ENCODE measurements at places on chromosomes 12 and 14. TPM values are rescaled to one million over a fixed set of nuclear protein-coding genes. Genes with fewer than 3 reads are reported as not detected.

CCDC63 gene
- not detected for total RNA-seq

PMCH gene
- not detected for total RNA-seq

ABCD2 gene
- total RNA-seq, result 8.5 TPM

CIROP gene
- not detected for total RNA-seq

TMEM179 gene
- not detected for total RNA-seq

HCAR3 gene
- total RNA-seq, result 0.12 TPM

IQSEC3 gene
- 1.3 TPM for total RNA-seq

IGF1 gene
- 6.4 TPM for total RNA-seq

TRPV4 gene
- 0.25 TPM for total RNA-seq

C12orf54 gene
- not detected for total RNA-seq

TAS2R19 gene
- total RNA-seq, result 0.77 TPM

FAM222A gene
- 25.7 TPM for total RNA-seq

CNTN1 gene
- 0.57 TPM for total RNA-seq

IFI27L2 gene
- 41.1 TPM for total RNA-seq

P2RX2 gene
- not detected for total RNA-seq

ZNF664 gene
- total RNA-seq, result 85.2 TPM

TPCN1 gene
- 145 TPM for total RNA-seq

DNA sequence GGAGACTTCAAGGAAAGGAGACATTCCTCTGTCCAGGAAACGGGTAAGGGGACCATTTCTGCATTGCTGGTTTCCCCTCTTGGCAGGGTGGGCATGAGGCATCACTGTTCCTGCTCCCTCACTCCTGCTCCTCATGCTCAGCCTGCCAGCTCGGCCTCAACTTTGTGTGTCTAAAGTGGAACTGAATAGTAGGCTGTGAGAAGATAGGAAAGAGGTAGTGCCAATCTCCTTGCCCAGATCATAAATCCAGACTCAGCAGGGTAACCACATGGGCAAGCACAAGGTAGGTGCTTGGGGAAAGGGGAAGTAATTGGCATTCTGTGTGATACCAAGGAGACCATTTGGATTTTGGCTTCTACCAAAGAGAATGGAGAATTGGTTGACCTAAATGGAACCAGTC is 2.6 kb downstream of the LTB4R start:
- no peak for DNase-seq

DNA sequence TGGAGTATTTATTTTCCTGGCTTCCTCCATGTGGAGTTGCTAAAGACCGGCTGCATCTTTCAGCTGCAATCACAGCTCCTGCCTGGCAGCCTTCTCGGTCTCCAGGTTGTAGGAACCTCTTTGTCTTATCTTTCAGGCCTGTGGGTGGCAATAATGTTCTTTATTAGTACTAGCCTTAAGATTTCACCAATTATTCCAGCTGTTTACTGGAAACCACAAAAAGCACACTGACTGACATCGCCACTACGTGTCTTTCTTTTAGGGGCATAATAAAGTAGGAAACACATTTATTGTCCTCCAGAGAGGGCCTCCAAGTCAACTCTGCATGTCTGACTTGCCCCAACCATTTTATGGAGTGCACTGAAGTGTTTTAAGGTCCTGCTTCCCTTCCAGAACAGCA is 1116.5 kb upstream of the TMEM132C start:
- DNase-seq, result no peak

GRCh38 chr12:65510584-65511050 is 232.1 kb downstream of the MSRB3 start:
- DNase-seq, result peak; percentile 60

DNA sequence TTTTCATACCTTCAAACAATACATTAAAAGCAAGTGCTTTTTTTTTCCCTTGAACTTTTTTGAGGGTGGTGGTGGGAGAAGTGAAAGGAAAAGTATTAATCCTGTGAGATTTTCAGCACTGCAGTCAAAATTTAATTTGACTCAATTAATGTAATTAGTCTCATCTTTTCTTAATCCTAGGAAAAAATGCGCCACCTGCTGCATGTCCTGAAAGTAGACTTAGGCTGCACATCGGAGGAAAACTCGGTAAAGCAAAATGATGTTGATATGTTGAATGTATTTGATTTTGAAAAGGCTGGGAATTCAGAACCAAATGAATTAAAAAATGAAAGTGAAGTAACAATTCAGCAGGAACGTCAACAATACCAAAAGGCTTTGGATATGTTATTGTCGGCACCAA is 52.2 kb downstream of the SPATA7 start:
- no peak for DNase-seq

GRCh38 chr14:52354242-52354641 is 40.1 kb downstream of the PTGER2 start:
- DNase-seq, result no peak

GRCh38 chr12:131844656-131845055 is 16.5 kb downstream of the MMP17 start:
- DNase-seq, result no peak

DNA sequence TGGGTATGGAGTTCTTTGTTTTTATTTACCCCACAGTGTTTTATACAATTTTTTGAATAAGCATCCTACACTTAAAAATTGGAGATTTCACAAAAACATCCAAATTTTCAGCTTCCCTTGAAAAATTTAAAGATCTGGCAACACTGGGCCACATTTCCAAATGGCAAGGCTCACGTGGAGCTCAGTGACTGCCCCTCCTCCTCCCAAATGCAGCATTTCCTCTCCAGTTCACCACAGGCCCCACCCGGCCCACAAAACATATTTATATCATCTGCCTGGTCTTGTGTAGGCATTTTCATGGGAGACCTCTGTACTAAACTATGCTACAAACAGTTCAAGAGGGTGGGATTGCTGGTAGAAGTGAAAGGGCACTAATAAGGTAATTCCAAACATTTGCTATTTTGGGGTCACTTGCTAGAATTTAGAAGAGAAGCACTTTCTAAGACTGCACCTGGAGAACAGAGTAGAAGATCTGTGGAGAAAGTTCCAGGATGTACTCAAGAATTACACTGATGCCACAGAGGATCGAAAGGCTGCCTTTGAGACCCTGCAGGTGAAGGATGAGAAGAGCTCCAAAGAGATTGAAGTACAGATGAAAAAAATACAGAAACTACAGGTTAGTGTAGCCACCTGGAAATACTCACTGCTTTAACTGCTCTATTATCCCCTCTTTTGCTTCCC is 7.3 kb downstream of the FKBP11 start:
- no peak for DNase-seq

DNA sequence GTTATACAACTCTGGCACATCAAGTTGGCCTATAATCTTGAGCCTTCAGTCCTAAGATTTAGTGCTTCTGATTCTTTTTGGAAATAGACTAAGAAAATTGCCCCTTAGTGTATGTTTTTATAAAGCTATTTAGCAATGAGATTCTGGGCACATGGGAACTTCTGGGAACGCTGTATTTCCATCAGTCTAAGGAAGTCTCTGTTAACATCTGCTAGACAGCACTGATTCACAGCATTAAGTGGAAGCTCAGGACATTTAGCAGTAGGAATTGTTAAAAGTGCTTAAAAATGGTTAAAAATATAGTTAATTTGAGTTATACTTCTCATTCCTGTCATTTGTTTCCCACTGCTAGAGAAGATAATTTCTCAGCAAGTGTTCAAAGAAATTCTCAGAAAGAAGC is 579.1 kb downstream of the SLC16A7 start:
- DNase-seq, result no peak

DNA sequence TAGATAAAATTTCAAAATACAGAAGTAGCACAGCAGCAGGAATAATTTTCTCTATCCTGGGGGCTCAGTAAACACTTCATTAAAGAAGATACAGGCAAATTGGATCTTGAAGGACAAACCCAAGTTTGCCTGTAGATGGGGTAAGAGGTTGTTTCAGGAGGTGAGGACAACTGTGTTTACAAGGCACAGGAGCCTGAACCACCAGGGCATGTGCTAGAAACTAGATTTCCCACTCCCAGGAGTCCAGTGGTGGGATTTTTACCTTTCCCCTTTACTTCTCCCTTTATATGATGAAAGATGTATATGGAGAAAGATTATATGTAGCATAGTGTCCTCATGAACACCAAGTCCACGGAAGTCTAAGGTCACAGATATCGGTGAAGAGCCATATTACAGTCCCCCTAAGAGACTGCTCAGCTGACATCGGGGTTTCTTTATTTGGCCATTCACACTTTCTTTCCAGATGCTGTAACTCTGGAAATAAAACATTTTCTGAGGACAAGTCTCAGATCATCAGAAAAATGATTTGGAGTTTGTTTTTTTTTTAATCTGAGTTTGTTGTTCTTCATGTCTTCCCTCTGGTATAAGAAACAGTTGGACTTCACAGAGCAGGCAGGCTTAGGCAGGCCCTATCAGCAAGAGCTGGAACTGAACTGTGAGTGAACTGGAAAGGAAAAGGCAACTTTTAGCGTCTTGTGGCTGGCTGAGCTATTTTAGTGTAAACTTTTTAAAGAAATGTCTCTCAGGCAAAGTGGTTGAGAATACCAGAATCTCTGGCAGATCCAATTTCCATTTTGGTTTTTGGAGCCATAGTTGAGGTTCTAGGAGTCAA is 8.0 kb upstream of the EVL start:
- no peak for DNase-seq

GRCh38 chr12:25388183-25388582 is 137.5 kb upstream of the KRAS start:
- no peak for DNase-seq

DNA sequence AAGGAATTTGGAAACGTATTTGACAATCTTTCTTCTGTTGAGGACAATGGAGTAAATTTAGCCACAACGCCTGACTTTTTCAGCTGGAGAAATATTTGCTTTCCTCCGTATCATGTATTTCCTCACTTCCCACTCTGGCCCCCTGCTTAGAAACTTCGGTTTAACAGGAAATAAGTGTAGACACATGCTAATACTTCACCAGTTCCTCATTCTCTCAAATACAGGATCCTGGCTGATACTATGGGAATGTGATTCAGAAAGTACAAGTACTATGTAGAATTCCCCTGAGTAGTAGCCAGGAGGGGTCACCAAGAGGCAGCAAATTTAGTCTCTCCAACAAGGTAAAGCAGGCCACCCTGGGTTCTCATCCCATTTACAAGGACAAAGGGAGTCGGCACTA is 58.0 kb downstream of the FAR2 start:
- DNase-seq, result no peak

GRCh38 chr14:104676130-104676693 is 13.2 kb upstream of the INF2 start:
- DNase-seq, result peak; percentile 21

- DNase-seq, result no peak
Observed at GRCh38 chr14:35140718-35141581, 18.6 kb downstream of the PRORP start.

DNA sequence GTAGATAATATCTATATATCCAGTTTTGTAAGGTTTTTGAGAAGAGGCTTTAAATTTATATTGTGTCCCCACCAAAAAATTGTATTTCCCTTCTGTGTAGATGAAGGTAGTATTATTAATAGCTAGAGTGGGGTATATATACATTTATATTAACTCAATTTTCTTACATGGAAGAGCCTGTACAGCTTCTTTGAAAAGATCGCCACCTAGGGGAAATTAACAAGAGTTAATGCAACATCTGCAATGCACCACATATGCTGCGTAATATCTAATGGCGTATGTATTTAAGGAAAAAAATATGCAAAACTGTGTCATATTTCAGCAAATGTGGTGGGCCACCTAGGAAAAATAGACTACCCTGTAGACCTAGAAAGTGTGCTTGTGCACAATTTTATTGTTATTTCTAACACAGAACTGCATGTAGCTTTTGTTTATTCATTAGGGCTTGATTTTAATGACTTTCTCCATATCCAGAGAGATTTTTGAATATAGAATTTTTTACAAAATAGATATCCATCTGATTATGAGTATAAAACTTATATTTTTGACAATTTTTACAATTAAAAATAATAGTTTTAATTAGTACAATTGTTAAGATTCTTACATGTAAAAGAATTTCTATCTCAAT is 14.0 kb downstream of the CCER1 start:
- DNase-seq, result no peak

GRCh38 chr12:123907726-123908476 is 64.7 kb downstream of the CCDC92 start:
- DNase-seq, result no peak

DNA sequence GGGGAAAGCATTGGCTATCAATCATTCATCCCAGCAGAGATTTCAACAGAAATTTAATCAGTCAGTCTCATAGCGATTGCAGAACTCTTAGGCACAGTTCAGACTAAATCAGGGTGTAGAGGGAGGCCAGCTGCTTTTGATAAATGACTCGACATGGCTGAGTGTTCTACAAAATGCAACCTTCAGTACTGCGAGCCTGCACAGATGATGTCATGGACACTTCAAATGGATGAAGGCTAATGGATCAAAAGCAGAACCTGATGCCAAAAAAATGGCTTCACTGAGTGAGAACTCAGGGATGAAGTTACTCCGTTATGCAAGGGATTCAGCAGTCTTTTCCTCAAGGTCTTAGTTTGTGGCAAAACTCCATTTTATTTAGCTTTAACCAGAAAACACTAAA is 167.3 kb downstream of the DACT1 start:
- no peak for DNase-seq

GRCh38 chr14:35034440-35034833 is 11.6 kb upstream of the FAM177A1 start:
- DNase-seq, result no peak

DNA sequence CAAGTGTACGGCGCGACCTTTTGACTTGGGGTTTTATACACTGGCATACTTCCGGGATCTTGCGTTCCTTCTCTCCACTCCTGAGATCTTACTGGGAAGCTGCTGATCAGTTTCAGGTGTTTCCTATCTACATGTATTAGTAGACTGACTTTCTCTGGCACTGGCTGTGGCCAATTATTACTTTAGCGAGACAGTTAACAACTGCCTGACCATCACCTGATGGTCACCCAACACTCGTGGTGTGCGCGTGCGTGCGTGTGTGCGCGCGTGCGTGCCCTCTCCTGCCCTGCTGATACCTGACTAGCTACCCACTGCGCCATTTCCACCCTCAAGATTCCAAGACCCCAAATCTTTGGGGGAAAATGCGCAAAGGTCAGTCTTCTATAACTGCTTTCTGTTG is 249.9 kb downstream of the AEBP2 start:
- DNase-seq, result no peak

Data from left ventricle myocardium superior (tissue), 1 donor.